ENCODE measurements at places on chromosomes 12 and 14.

GRCh38 chr12:66775871-66776270 lies 97.0 kb upstream of the GRIP1 start:
- DNase-seq, result no peak

DNA sequence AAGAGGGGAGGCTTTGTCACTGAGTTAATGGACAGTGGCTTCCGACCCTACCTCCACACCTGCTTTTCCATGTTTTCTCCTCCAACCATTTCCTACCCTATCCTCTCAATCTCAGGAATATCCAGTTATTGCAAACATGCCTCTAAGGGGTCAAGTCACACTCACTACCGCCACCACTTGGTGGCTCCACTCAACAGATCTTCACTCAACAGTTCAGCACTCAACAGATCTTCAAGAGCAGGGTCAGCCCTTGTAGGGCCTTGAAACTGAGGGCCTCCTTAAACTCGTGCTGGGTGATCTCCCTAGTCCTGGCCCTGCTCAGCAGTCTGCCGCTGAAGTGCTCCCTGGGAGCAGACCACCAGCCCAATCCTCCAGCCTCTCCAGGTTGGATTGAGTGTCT lies 14.2 kb downstream of the ZNF641 start:
- DNase-seq, result no peak

- DNase-seq, result peak; percentile 68
Measured at GRCh38 chr12:125330645-125331341, 265.6 kb downstream of the AACS start.

DNA sequence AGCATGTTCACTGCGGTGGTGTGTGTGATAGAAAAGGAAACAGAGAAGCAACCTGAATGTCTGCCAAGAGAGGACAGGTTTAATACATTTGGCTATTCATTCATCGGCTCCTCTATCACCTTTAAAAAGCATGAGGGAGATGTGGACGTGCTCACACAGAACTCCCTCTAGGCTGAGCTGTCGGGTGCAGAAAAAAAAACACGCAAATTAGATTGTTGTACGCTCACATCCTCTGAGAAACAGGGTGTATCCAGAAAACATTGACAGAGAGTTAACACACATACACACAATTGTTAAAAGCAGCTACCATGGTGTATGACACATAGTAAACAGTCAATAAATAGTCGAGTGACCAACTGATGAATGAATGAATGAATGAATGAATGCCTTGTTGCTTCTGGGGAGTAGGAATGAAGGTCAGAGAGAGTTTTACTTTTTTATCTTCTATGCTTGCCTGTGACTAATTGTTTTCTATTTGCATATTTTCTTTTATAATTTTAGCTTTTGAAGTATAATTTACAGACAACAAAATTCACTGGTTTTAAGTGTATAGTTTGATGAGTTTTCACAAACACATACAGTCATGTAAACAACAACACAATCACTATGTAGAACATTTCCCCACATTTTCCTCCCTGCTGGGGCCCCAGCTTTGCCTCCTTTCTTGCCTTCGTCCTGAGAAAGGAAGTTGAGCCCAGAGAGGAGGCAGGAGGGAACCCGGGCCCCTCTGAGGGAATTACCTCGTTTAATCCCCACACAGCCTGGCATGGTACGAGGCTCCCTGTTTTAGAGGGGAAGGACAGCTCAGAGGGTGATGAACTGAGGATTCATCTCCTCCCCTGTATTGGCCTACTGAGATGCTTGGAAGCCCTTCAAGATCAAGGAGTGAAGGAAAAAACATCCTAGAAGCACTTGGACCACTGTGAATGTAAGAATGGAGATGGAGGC lies 19.7 kb upstream of the FAM222A start:
- DNase-seq, result no peak

GRCh38 chr12:116672842-116673516 lies 64.9 kb downstream of the SPRING1 start:
- DNase-seq, result no peak

- no peak for DNase-seq
Measured at GRCh38 chr12:54463484-54463883, 9.9 kb downstream of the GTSF1 start.

DNA sequence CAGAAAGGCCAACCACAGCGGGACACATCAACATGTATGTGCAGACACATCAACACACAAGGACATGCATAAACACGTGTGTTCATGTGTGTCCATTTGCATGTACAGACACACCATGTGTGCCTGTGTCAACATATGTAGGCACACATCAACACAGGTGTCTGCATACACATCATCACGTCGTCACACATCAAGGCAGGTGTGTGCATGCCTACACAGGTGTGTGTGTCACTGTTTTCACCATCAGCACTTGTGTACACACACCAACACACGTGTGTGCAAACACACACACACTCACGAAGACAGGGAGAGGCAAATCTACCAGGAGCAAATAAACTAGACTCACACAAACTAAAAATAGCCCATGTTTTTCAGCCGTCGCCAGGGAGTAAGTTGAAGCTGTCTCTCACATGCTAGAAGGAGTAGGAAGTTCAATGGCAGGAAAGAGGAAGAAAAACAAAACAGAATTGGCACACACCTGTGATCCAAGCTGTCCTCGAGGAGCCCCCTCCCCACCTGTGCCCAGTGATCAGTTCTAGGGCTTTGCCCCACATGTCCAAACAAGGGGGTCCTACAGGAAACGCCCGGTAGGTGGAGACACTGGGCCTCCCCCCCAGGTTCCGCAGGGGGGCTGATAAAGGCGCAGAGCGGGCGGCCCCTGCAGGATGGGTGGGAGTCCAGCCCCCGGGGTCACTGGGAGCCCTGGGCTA lies 7.4 kb downstream of the SCARB1 start:
- no peak for DNase-seq

GRCh38 chr12:42143452-42144157 lies 1.1 kb downstream of the GXYLT1 start:
- DNase-seq, result no peak

DNA sequence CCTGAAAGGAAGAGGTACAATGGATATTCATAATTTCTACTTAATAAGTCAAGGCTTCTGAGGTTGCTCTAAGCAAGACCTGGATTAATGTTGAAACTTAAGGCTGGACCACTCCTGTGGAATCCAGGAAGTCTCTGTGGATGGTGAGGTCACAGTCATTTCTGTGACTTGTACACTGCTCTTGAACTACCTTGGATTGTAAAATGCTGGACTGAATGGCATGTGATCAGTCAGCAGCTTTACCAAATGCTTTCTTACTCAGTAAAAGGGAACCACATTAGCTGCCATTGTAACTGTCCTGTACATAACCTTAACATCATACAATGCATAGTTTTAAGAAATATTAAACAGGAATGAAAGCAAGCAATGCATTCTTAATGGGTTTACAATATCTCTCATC lies 182.9 kb downstream of the NOVA1 start:
- no peak for DNase-seq

- DNase-seq, result no peak
Measured at GRCh38 chr14:104688505-104689108, 811 bp upstream of the INF2 start.

GRCh38 chr12:3157581-3158323 lies 80.6 kb downstream of the TSPAN9 start:
- DNase-seq, result no peak

GRCh38 chr14:70171726-70172125 lies 17.0 kb downstream of the SLC8A3 start:
- DNase-seq, result no peak

DNA sequence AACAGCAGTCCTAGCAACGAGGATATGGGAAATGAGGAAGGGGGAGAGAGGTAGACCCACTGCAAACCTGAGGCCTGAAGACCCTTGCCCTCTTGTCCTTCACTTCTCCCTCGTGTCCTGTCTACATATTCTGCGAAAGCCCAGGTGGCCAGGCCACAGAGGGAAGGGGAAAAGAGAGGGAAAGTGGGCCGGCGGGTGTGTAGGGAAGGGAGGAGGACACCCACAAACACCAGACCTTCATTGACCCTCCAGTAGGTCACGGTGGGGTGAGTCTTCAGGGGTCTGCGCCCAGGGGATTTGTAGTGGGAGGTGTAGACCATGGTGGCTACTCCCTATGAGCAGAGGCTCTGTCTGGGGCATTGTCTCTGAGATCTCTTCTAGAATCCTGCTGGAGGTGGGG lies 3.8 kb downstream of the FAIM2 start:
- DNase-seq, result no peak

GRCh38 chr12:50103767-50104321 lies at the start of gene GPD1:
Gene GPD1, plus strand, starts transcription at chr12:50104008. Its CDS starts 43 bp downstream, at chr12:50104051.
- DNase-seq, result peak; percentile 25

- no peak for DNase-seq
Measured at GRCh38 chr14:21205678-21206581, 50.1 kb upstream of the OR5AU1 start.

DNA sequence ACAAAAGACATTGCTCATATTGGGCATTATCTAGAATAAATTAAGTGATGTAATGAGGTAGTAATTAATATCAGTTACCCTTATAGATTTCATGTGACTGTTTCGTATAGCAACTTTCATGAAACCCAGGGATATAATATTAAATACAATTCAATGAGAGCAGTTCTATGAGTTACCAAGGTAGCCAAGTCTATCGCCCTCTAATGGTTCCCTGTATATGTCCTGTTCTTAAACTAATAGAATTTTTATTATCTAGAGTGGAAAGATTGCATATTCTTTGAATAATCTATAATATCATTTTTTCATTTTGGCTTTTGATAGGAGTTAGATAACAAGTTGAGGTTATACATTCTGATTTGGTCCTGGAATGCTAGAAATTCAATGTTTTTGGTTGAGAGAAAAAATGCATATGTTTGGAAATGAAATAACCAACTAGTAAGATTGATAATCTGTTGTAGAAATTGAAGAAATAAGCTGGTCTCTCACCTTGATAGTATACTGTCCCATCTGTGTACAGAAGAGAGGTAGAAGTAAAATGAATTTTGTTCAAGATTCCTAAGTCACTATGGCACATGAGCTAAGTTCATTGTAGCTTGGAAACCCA lies 59.7 kb downstream of the SCFD1 start:
- DNase-seq, result no peak

DNA sequence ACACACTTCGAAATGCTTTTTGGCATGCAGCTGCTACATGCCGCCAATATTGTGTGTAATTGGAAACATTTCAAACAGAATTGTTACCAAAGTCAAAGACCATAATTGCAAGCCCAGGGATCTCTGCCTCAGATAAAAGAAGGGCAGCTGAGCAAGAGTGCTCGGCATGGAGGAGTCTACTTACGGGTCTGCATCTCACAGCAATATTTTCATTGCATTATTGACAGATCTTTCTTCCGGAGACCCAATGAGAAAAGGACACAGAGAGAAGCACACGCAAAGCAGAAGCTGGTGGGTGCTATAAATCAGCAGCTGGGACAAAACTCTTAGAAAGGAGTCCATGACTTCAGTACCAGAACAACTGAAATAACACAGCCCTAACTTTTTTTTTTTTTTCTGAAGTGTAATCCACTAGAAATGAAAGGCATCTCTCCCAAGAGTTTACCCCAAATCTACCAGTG lies 4.9 kb downstream of the PRICKLE1 start:
- no peak for DNase-seq

- no peak for DNase-seq
Measured at GRCh38 chr14:68366656-68367055, 426.2 kb downstream of the ZFP36L1 start.

DNA sequence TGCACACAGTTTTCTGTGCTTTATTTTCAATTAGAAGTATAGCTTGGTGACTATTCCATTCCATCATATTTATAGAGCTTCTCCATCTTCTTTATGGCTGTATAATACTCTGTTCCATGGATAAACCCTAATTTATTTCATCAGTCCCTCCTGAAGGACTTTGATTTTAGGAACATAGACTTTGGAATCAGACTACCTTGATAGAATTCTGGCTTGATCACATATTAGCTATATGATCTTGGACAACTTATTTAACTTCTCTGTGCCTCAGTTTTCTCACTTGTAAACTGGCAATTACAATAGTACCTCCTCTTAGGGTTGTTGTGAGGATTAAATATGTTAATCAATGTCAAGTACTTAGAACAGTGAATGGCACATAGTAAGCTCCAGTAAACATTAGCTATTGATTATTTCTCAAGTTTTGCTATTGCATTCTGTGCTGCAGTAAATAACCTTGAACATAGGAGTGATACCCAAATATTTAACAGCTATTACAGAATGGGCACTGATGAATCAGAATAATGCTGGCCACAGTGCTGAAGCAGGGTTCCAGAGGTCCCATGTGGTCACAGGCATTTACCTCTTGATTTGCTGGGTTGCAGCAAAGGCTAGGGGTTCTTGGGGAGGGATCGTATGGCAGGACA lies 12.2 kb upstream of the NR1H4 start:
- DNase-seq, result no peak

DNA sequence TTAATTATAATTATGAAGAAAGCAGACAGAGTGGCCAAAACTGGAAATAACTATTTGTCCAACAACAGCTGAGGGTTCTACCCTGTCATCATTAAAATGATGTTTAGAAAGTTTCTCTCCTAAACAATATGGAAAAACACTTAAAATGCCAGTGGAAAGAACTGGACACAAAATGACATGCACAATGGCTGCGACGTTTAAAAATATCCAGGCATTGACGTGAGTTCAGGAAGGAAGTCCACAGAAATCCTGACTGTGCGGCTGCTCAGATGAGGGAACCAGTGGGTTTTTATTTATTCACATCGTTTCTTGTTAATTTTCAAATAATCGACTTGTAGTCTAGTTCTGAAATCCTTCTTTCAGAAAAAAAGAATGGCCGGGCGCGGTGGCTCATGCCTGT lies 58.3 kb downstream of the CCNK start:
- no peak for DNase-seq

- no peak for DNase-seq
Measured at GRCh38 chr14:63240221-63240620, 36.0 kb downstream of the RHOJ start.

DNA sequence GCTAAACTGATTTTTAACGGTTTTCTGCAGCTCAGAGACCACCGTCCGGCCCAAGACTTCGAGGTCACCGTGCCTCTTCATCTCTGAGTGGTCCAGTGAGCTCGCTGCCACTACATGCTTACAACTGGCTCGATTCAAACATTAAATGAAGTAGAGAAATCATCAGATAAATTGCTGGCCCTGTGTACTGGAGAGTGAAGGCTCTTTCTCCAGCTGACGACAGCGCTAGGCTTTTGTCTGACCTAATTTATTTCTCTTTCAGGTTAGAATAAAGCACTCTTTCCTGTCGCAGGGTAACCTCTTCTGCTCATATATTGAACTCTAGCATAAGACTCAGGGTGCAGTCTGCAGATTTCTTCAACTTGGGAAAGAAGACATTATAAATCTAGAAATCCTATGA lies 6.4 kb downstream of the BCL11B start:
- DNase-seq, result no peak

DNA sequence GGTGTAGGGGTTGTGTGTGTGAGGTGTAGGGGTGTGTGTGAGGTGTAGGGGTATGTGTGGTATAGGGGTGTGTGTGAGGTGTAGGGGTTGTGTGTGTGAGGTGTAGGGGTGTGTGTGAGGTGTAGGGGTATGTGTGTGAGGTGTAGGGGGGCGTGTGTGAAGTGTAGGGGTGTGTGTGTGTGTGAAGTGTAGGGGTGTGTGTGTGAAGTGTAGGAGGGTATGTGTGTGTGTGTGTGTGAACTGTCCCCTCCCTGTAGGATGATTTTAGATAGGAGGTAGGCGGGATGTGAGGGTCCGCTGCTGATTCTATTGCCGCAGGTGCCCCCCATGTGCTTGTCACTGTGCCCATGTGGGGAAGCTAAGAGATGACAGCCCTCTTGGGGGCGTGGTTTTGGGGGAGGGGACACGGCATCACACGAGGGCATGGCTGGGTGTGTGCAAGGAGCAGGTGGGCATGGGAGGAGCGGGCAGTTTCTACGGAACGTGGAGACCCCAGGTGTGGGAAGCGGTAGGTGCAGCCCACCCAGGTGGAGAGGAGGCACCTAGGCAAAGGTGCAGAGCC lies 88.5 kb downstream of the DDX51 start:
- no peak for DNase-seq

- DNase-seq, result no peak
Measured at GRCh38 chr12:2543801-2544200, 251.0 kb upstream of the FKBP4 start.
